DMS53 (cell line): ENCODE measurements at places on chromosomes 4 and X.

DNA sequence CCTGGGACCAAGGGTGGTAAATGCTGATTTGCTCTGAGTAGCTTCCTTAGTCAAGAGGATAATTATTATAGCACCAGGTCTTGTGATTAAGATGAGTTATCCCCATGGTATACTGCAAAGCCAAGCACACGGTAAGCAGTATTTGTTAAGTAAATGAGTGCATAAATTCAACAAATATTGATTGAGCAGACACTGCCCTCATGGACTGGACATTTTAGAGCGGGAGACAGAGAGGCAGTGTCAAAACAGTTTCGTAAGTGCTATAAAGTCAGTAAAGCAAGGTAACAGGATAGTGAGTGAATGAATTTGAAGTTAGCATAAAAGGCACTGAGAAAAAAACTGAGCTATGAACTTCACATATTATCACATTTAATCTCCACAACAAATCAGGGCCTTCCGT lies 13.9 kb downstream of the PHF8 start:
- peak; percentile 11 for DNase-seq

GRCh38 chr4:181646864-181647263 lies 596.3 kb upstream of the TENM3 start:
- no peak for DNase-seq

DNA sequence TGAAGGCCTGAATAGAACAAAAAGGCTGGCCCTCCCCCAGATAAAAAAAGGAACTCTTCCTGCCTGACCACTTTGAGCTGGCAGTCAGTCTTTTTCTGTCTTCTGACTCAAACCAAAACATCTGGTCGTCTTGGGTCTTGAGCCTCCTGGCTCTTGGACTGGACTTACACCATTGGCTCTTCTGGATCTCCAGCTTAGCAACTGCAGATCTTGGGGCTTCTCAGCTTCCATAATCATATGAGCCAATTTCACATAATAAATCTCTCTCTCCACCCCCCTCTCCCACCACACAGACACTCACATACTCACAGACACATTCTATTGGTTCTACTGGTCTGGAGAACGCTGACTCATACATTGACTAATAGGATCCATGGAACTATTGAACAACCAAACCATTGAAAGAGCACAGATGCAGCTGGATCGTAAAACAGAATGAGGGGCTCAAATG lies 15.6 kb upstream of the CWH43 start:
- DNase-seq, result peak; percentile 62

- DNase-seq, result no peak
Observed at GRCh38 chr4:48065587-48066052, 49.0 kb downstream of the NIPAL1 start.

DNA sequence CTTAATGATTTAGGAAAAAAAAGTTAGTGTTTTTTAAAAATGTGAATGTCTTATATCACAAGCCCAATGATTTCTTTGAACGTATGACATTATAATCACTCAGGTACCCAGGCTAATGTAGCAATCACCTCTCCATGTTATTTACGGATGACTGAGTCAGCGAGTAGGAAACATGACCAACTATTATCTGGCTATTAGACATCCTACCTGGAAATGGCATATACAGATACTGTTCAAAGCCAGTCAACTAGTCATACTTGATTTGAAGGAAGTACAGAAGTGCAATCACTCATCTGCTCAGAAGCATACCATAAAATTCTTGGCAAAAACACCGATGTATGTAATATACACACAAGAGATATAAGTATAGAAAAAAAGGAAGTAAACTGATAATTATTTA lies 732.5 kb downstream of the ARAP2 start:
- peak; percentile 62 for DNase-seq

GRCh38 chr4:4271912-4272311 lies 18.0 kb downstream of the LYAR start:
- DNase-seq, result peak; percentile 22

GRCh38 chrX:75038925-75039324 lies 113.7 kb upstream of the NEXMIF start:
- DNase-seq, result peak; percentile 41
